Progenitor cell of endocrine pancreas (in vitro differentiated cells): ENCODE measurements at places on chromosomes 7 and 10. TPM values are rescaled to one million over a fixed set of nuclear protein-coding genes. Genes with fewer than 3 reads are reported as not detected.
A peak's percentile ranks its signal among the peaks of the same experiment; 100 is the strongest.

- peaks cover 52% of the 10 kb centered on the region for H3K36me3 ChIP-seq
- no peaks in the 10 kb centered on the region for H3K27me3 ChIP-seq
- H3K27ac ChIP-seq = no peak overlapping the region
- peaks cover 5% of the 10 kb centered on the region for H3K4me1 ChIP-seq
- DNase-seq = no peak
- H3K4me3 ChIP-seq = no peak overlapping the region
These were observed 11.7 kb downstream of the CASP2 start for GRCh38 chr7:143299840-143300239.

DNA sequence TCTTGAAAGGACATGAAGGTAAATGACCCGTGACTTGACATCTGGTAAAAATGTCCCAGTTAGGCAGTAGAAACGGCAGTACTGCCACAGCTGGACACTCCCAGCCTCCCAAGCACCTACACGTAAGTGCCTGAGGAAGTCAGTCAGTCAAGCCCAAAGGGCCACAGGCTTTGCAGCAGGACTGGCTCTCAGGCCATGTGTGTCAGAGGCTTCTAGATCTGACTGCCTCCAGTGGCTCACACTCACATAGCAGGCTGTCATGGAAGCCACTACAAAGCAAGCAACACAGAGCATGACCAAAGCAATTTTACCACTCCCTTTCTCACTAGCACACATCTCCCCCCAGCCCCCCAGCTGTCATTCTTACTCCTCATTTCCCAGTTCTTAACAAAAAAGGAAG is 17.8 kb upstream of the CCNJ start:
- H3K27ac ChIP-seq = no peak overlapping the region
- H3K4me1 ChIP-seq = no peaks in the 10 kb centered on the region
- no peak for DNase-seq
- H3K4me3 ChIP-seq = no peak overlapping the region
- no peaks in the 10 kb centered on the region for H3K27me3 ChIP-seq
- H3K36me3 ChIP-seq = no peaks in the 10 kb centered on the region

GRCh38 chr10:113739577-113739976 is 11.9 kb upstream of the PLEKHS1 start:
- H3K36me3 ChIP-seq = no peaks in the 10 kb centered on the region
- no peak overlapping the region for H3K27ac ChIP-seq
- H3K4me1 ChIP-seq = peaks cover 19% of the 10 kb centered on the region

DNA sequence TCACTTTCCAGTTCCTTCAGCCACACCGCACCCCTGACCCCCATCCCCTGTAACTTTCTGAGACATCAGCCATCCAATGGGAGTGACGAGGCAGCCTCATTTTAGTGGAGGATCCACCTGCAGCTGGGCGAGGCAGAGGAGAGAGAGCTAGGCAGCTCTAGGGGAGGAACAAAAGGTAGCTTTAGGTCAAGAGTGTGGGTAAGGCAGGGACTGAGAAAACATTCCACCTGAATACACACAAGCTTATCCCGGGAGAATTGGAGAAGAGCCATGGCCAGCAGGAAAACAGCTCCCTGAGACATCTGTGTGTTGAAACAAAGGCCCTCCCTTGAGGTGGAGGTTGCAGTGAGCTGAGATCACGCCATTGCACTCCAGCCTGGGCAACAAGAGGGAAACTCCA is 6.7 kb upstream of the KLRG2 start:
- peaks cover 46% of the 10 kb centered on the region for H3K27me3 ChIP-seq
- no peak overlapping the region for H3K4me3 ChIP-seq
- peaks cover 2% of the 10 kb centered on the region for H3K4me1 ChIP-seq
- H3K27ac ChIP-seq = no peak overlapping the region

GRCh38 chr7:127221731-127222130 is 31.0 kb downstream of the GRM8 start:
- peaks cover 5% of the 10 kb centered on the region for H3K27me3 ChIP-seq
- no peak for DNase-seq

- H3K36me3 ChIP-seq = peaks cover 47% of the 10 kb centered on the region
- peaks cover 6% of the 10 kb centered on the region for H3K4me1 ChIP-seq
- no peak for DNase-seq
- H3K4me3 ChIP-seq = no peak overlapping the region
- H3K27me3 ChIP-seq = no peaks in the 10 kb centered on the region
- H3K27ac ChIP-seq = peak overlapping the region; percentile 9
These were observed 164.4 kb downstream of the SVIL start for GRCh38 chr10:29470355-29470705.

GRCh38 chr10:67807855-67808456 is 30.0 kb downstream of the DNAJC12 start:
- H3K36me3 ChIP-seq = no peaks in the 10 kb centered on the region
- H3K27ac ChIP-seq = no peak overlapping the region
- DNase-seq = no peak
- H3K27me3 ChIP-seq = no peaks in the 10 kb centered on the region
- H3K4me1 ChIP-seq = peaks cover 21% of the 10 kb centered on the region

DNA sequence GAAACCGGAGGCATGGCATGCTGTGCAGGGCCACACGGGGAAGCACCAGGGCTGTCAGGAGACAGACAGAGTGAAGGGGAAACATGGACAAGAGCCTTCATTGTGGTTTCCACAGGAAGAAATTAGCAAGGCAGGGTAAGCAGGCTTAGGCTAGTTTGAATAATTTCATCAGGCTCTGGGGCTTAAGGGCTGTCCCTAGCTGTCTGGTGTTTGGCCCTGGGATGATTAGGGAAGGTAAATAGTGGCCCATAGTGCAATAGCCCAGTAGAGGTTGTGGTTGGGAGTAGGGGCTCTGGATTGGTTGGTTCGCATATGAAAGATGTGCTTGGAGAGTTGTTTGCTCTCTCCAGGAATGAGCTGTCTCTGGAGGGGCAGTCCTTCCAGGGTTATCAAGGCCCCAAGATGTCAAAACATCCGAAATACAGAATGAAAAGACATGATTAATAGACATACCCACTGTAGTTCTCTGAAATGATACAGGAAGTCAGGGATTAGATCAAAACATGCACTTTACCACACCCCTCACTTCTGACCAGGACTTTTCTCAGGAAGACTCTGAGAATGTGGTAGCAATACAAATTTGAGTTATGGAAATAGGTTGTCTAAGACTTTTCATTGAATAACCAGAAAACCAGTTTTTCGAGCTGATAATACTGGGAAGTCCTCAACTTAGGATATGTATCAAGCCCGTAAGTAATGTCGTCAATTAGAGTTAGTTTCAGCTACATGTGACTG is 224.9 kb upstream of the NFE2L3 start:
- H3K27ac ChIP-seq = no peak overlapping the region
- no peak overlapping the region for H3K4me3 ChIP-seq
- DNase-seq = no peak

DNA sequence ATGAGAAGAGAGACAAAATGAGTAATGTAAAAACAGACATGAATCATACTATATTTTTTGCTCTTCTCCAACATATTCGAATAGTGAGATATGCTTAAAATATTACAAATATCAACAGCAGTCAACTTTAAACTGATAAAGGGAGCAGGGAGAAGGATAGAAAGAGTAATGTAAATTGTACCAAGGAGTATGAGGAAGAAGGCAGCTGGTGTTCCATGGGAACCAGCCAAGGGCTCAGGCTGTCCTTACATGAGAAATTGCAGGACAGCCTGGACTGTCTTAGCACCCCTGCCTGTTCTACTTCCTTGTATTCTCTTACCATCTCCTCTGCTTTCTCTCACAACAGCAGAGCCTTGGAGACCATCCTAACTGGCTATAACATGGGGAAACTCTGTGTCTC is 128.7 kb downstream of the TSPAN12 start:
- no peak overlapping the region for H3K27ac ChIP-seq
- no peaks in the 10 kb centered on the region for H3K27me3 ChIP-seq
- H3K4me1 ChIP-seq = peaks cover 17% of the 10 kb centered on the region
- H3K4me3 ChIP-seq = no peak overlapping the region
- DNase-seq = no peak

- H3K27me3 ChIP-seq = no peaks in the 10 kb centered on the region
- peak overlapping the region; percentile 96 for H3K27ac ChIP-seq
- no peak for DNase-seq
- H3K4me1 ChIP-seq = peaks cover 45% of the 10 kb centered on the region
- H3K4me3 ChIP-seq = peak overlapping the region; percentile 99
These were observed 3.8 kb downstream of the LMTK2 start for GRCh38 chr7:98110249-98111022.

GRCh38 chr10:87790185-87790584 is 27.8 kb downstream of the ATAD1 start:
- H3K36me3 ChIP-seq = peaks cover 22% of the 10 kb centered on the region
- H3K27ac ChIP-seq = no peak overlapping the region
- H3K27me3 ChIP-seq = no peaks in the 10 kb centered on the region
- H3K4me1 ChIP-seq = peaks cover 3% of the 10 kb centered on the region
- no peak for DNase-seq

GRCh38 chr10:69425041-69425440 is 8.3 kb upstream of the TACR2 start:
- no peak for DNase-seq
- no peak overlapping the region for H3K27ac ChIP-seq
- peaks cover 9% of the 10 kb centered on the region for H3K4me1 ChIP-seq
- H3K36me3 ChIP-seq = no peaks in the 10 kb centered on the region
- H3K4me3 ChIP-seq = no peak overlapping the region

- DNase-seq = no peak
- peaks cover 14% of the 10 kb centered on the region for H3K36me3 ChIP-seq
- no peak overlapping the region for H3K4me3 ChIP-seq
These were observed 4.4 kb downstream of the ST8SIA6 start for GRCh38 chr10:17450024-17450423.

DNA sequence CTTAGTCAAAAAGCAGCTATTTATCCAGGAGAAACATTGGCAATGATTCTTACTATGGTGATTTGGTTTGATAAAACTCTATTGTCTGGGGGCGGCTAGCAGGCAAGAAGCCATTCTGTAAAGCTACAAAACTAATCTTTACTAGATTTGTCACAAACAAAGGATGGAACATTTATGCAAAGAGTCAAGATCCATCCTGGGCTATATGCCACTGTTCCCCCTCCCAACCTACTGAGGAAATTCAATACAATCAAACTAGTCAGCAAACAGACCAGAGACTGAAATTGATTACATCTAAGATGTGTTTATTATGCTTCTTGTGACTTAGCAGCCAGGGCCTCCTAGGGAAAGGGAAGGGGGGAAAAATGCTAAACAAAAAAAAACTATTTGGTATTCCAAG is 397.6 kb downstream of the GPAM start:
- no peaks in the 10 kb centered on the region for H3K27me3 ChIP-seq
- H3K4me1 ChIP-seq = peaks cover 6% of the 10 kb centered on the region
- DNase-seq = no peak
- H3K36me3 ChIP-seq = no peaks in the 10 kb centered on the region
- no peak overlapping the region for H3K27ac ChIP-seq

DNA sequence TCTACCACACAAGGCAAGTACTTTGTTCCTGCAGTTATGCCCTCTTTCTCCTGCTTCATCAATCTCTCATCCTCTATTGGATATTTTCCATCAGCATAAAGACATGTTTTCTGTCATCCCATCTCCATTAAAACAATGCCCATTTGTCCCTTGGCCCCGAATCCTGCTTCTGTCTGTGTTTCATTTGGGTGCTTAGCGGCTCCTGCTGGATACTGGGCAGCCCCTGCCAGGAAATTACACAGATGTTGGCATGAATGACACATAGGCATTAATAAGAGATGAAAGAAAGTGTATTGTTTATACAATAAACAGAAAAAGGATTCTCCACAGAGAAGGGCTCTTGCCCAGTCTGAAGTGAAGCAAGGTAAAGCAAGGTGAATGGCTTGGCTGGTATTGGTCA is 765.3 kb downstream of the REEP3 start:
- no peaks in the 10 kb centered on the region for H3K36me3 ChIP-seq
- no peak overlapping the region for H3K4me3 ChIP-seq
- H3K27ac ChIP-seq = no peak overlapping the region
- H3K4me1 ChIP-seq = no peaks in the 10 kb centered on the region
- DNase-seq = no peak
- H3K27me3 ChIP-seq = no peaks in the 10 kb centered on the region

DNA sequence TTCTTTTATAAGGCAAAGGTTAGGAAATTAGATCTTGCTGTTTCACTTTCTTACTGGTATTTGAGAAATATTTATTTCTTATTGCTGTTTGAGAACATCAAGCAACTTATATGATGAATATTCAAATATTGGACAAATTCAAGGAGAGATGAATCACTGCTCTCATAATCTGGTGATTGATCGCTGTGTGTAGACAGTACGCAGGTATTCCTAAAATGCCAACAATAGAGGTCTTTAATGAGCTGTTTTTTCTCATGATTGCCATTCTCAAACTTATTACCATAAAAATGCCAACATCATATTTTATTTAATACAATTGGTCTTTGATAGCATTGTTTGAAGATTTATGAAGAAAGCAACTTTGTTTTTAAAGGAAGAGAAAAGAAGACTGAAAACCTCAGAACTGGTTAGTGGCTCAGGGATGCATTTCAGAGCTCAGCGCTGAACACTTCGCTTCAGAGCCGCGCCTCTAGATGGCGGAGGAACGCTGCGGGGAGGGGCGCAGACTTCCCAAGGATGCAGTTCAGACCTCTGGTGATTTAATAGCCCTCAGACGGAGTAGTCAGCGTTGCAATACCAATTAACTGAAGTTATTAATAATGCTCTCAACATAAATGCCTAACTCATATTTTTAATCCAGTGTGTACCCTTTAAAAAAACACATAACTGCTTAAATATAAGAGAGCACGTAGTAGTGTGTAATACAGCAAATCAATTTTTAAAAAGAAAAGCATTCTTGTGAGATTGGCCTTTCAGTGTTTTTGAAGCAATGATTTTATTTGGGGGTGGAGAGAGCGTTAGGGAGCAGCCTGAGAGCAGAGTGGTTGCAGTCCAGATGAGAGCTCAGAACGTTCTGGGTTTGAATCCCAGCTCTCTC is 38.5 kb upstream of the STEAP4 start:
- H3K4me1 ChIP-seq = peaks cover 14% of the 10 kb centered on the region
- H3K27ac ChIP-seq = no peak overlapping the region
- H3K4me3 ChIP-seq = no peak overlapping the region
- H3K36me3 ChIP-seq = no peaks in the 10 kb centered on the region
- no peaks in the 10 kb centered on the region for H3K27me3 ChIP-seq
- peak; percentile 30 for DNase-seq

GRCh38 chr10:80487791-80488538 is 33.9 kb downstream of the TSPAN14 start:
- no peak overlapping the region for H3K4me3 ChIP-seq
- DNase-seq = no peak
- no peaks in the 10 kb centered on the region for H3K27me3 ChIP-seq
- peaks cover 27% of the 10 kb centered on the region for H3K36me3 ChIP-seq
- peaks cover 31% of the 10 kb centered on the region for H3K4me1 ChIP-seq

- H3K4me3 ChIP-seq = no peak overlapping the region
- DNase-seq = no peak
- no peaks in the 10 kb centered on the region for H3K27me3 ChIP-seq
- H3K27ac ChIP-seq = no peak overlapping the region
- peaks cover 3% of the 10 kb centered on the region for H3K4me1 ChIP-seq
These were observed 103.4 kb upstream of the MDFIC start for GRCh38 chr7:114818501-114818900.

GRCh38 chr7:149721084-149721601 is 52.2 kb downstream of the ZNF467 start:
- no peaks in the 10 kb centered on the region for H3K27me3 ChIP-seq
- no peak for DNase-seq
- no peak overlapping the region for H3K4me3 ChIP-seq
- no peak overlapping the region for H3K27ac ChIP-seq
- H3K36me3 ChIP-seq = peaks cover 2% of the 10 kb centered on the region

- peaks cover 28% of the 10 kb centered on the region for H3K27me3 ChIP-seq
- H3K4me3 ChIP-seq = peak overlapping the region; percentile 68
- peaks cover 38% of the 10 kb centered on the region for H3K4me1 ChIP-seq
- H3K36me3 ChIP-seq = no peaks in the 10 kb centered on the region
- peak; percentile 80 for DNase-seq
- H3K27ac ChIP-seq = peak overlapping the region; percentile 59
These were observed 300.4 kb upstream of the NFE2L3 start for GRCh38 chr7:25851332-25852210.

SND1 gene
- 213 and 237 TPM in 2 replicates for total RNA-seq

GRID1 gene
- 0.22 and 0.42 TPM in 2 replicates for total RNA-seq

SSC4D gene
- total RNA-seq = 7.4 and 10.7 TPM in 2 replicates

PNLIPRP3 gene
- not detected in 2 replicates for total RNA-seq
